Panc1 (cell line): ENCODE measurements at places on chromosomes 3 and 15.

DNA sequence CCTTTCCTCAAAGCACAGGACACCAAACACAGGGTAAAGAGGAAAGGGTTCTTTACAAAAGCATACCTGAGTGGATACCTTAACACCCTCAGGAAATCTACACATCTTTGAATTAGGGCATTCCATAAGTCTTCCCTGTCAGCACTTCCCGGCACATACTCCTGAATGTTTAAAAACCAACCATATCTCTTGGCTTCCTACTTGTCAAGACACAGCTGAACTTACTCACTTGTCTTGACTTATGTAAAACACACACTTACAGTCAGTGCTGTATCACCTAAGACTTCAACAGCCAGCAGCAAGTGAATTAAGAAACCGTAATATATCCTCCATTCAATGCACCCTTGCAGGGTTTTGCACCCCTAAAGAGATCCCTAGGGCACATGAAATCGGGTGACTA lies 17.5 kb downstream of the IL1RAP start:
- DNase-seq = no peak

GRCh38 chr15:65196637-65197336 lies 11.6 kb upstream of the CLPX start:
- DNase-seq = no peak

DNA sequence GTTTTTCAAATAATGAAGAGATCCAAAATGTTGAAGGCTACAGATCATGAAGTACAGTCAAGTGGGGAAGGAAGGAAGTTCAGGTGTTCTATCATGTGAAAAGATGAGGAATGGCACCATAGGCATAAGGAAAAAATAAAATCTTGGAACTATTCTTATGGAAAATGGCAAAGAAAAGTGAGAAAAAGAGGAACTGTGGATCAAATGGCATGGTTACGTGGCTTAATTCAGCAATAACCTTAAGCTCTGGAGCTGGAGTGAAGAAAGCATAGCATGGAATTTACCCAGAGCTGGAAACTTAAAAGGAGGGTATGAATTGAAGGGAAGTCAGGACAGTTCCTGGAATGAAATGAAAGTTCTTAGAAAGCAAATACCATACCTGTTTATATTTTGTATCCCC lies 14.4 kb downstream of the ETFA start:
- no peak for DNase-seq

DNA sequence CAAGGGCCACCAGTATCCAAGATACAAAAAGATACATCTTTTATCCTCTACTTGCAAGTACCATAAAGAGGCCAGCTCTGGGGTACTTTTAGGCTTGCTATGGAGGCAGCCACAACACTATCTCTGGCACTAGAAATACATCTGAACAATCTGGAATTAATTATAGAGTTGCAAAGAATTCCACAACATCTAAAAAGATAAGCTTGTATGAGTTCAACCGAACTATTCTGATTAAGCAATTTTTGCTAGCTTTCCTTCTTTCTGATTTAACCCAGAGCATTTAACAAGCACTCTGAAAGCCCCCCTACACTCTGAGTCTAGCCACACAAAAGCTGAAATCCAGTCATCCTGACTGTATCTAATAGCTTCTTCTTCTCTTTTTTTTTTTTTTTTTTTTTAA lies 95.4 kb downstream of the FRMD5 start:
- no peak for DNase-seq

DNA sequence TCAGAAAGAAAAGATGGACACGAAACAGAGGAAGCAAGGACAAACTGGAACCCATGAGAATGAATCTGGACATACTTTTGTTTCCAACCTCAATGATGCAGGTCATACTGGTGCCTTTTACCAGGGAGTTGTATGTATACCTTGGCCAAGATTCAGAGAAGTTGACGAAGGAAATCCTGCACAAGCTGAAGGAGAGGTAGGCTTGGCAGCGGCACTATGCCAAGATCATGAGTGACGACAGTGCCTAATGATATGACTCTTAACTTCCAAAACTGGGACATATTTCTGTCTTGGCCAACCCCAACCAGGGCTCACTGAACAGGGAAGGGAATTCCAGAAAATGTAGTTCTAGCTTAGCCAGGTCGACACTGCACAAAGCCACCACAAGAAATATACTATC lies 149.2 kb upstream of the SLCO3A1 start:
- DNase-seq = no peak

GRCh38 chr3:61628636-61629035 lies 67.3 kb downstream of the PTPRG start:
- DNase-seq = no peak

- DNase-seq = no peak
These were observed 500.8 kb downstream of the CNTN4 start for GRCh38 chr3:2599471-2599870.

DNA sequence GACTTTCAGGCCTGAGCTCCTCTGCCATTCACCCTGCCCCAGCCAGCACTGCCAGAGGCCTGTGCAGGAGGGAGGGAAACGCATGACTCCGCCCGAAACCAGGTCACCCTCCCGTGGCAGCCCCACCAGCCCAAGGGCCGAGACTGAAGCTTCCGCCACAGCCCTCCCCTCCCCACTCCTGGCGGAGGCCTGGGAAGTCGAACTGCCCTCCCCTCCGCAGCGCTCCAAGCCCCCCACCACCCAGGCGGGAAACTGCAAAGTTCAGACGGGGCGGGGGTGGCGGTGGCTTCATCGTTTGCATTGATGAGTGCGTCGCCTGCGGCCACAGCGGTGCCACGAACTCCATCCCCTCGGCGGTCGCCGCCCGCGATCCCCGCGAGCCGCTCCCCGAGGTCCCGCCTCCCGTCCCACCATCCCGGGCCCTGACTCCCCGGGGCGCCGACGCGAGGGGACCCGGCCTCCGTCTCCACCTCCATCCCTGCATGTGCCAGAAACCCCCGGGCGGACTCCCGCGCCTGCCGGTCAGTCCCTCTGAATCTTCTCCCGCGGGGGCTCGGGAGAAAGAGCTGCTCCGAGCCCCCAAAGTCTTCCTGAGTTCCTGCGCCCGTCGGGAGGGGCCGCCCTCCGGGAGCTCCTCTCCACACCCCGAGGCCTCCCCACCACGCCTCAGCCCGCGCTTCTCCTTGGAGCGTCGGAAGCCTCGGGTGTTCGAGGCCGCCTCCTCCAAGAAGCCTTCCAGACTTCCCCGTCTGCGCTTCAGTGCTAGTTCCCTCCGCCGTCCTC lies 698 bp downstream of the MELTF start:
- no peak for DNase-seq

- no peak for DNase-seq
These were observed 32.7 kb downstream of the SMAD3 start for GRCh38 chr15:67097930-67098740.

GRCh38 chr3:99881121-99881524 lies 63.5 kb downstream of the CMSS1 start:
- no peak for DNase-seq

GRCh38 chr3:141235661-141236171 lies 4.1 kb downstream of the PXYLP1 start:
- DNase-seq = no peak

DNA sequence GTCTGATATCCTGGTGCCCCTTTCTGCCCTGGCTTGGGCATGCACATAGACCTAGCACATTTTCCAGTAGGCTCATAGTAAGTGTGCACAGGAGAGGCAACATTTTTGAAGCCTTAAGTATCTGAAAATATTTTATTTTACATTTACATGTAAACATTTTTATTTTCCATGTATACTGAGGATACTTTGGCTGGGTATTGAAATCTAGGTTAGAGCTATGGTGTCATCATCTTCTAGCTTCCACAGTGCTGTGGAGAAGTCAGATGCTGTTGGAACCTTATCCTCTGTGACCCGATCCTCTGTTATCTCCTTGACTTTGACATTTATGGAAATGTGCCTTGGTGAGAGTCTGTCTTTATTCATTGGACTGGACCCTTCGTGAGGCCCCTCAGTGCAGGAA lies 74.1 kb downstream of the PLXNA1 start:
- no peak for DNase-seq

- DNase-seq = no peak
These were observed 8.5 kb upstream of the MYH15 start for GRCh38 chr3:108518895-108519294.

DNA sequence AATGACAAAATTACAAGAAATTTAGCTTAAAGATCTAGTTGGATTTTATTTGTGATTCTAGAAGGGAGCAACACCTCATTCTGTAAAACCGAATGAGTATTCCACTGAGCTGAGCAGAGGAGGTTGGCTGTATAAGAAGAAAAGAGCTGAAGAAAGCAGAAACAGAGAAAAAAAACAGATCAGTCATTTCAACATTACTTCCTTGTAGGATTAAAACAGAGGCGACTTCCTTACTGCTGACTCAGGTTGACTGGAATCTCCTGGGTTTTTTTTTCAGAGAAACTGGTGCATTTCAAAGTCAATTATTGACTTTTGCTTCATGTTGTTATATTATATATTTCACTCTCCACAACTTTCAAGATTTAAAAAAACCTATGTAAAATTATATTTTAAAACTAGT lies 368.1 kb upstream of the UBE2E2 start:
- no peak for DNase-seq

DNA sequence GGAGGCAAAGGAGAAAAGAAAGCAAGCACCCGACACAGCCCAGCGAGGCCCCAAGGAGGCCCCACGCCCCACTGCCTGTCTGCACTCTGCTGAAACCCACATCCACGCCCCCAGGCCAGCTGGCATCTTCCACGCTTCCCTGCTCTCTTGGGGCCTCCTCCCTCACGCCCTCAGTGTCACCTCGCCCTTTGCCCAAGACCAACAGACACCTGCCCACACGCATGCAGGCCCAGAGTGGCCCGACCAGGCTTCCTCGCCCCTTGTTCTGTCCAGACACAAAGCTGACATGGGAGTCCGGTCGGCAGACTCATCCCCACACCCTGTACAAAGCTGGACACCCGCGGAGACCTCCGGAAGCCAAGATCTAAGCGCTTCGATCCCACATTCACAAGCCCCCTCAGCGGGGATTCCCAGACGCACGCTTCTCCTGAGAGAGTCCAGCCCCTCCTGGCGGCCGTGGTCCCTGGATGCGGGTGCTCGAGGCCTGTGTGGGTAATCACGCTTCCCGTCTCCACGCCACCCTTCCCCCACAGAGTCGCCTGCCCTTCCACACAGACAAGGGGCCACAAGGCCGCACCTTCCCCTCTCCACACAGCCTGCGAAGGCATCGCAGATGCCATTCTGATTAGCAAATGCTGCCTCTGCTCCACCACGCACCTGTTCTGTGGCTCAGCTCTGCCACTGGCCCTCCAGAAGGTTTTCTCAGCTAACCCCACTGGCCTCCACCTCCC lies 176.6 kb downstream of the XXYLT1 start:
- DNase-seq = no peak

DNA sequence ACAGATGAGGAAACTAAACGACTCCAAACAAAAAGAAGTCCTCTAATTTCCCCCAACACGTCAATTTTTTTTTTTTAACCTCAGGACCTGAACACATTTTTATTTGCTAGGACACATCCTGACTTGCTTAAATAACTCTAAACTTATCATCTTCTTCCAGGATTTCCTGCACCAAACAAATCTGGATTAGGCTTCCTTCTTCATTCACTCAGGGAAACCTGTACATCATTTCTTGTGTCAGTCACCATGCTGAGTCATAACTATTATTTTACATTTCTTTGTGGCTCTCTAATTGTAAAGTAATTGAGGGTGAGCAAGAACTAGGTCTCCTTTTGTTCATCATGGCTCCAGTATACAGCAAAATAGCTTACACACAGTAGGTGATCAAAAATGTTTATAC lies 433.4 kb upstream of the GBE1 start:
- DNase-seq = no peak

- peak; percentile 82 for DNase-seq
These were observed 63.0 kb downstream of the SH3BP5 start for GRCh38 chr3:15269091-15269989.
